Spinal cord (tissue), 10 donors: ENCODE measurements at places on chromosomes 6 and 20.

DNA sequence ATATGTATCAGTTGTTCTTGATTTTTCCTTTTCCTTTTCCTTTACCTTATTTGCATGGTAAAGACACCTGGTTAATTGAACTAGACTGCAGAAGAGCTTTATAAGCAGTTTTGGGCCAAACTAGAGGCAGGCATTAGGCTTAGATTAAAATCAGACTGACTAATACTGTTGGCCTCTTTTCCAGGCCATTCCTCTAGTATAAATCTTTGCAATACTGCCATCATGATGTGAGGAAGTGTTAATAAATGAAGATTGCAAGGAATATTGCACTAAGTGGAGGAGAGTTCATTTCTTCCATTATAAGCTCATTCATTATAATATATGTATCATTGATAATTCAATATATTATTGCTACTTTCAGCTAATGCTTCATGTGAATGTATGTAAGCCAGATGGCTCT, 163.8 kb downstream of the MMUT start:
- DNase-seq: no peak

DNA sequence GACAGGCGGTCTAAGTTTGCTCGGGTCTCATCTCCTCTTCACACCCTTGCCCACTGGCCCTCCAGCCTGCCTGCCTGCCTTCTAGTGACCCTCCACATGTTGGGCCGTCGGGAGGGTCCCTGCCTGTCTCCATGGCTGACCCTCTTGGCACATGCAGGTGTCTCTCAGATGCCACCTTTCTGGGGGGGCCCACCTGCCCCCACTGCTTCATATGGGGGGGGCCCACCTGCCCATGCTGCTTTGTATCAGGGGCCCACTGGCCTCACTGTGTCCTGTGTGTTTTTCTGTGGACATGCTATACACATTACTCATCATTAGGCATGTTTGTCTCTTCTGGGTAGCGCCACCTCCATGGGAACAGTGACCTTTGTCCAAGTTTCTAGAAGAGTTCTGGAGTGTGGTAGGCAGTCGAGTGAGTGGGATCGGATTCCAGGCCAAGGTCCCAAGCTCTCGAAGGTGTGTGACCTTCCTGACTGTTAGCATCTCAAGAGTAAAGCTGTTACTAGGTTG, 40.4 kb upstream of the KIF25 start:
- DNase-seq: no peak

DNA sequence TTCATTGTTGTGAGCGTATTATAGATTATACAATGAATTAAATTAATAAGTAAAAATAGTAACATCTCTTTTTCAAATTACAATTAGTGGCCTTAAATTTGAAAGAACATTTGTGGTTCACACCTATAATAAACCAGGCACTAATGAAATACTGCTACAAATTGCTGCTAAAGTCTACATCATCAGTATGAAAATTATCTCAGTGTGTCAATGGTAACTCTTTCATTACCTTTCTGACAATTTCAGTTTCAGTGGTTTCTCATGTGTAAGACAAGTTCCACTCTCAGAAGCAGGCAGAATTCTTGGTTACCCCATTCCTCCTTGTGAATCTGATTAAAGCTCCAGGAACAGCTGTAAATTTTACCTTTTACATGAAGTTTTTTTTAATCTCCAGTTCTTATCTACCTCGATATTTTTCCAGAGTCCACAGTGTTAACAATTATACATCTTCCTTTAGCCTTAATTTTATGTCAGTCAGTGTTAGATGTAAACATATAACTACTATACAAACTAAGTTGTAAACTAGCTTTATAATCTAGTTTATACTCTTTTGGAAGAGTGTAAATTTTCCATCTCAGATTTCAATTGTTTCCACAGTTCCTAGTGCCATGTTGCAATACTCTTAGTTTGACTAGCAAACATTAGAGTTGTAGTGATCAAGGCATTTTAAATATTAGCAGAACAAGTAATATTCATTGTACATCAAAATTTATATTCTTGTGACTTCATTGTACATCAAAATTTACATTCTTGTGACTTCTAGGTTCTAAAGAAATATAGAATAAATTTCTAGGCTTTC, 1038.4 kb downstream of the EPHA7 start:
- DNase-seq: no peak

GRCh38 chr6:159169557-159170332, 545 bp downstream of the FNDC1 start:
- DNase-seq: no peak

DNA sequence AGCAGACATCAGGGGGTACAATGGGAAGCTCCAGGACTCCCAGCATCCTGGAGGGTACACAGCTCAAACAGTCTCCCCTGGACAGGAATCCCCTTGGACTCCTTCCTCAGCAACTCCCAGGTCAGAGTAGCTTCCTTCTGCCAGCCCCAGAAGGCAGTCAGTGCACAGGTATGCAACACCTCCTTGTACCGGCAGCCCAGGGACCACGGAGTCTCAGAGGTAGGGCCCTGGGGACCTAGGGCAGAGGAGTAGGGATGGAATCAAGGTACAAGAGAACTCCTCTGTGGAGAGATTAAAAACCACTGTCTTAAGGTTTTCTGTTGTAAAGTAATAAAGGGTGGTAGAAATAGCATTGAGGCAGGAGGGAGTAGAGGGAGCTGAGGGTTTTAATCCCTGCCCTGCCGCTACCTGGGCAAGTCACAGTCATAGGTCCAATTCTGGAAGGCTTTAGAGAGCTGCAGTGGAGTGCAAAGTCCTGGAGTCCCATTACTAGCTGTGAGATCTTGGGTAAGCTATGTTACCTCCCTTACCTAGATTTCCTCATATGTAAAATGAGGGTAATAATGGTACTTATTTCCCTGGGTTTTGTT, 7.5 kb downstream of the TP53TG5 start:
- DNase-seq: no peak

DNA sequence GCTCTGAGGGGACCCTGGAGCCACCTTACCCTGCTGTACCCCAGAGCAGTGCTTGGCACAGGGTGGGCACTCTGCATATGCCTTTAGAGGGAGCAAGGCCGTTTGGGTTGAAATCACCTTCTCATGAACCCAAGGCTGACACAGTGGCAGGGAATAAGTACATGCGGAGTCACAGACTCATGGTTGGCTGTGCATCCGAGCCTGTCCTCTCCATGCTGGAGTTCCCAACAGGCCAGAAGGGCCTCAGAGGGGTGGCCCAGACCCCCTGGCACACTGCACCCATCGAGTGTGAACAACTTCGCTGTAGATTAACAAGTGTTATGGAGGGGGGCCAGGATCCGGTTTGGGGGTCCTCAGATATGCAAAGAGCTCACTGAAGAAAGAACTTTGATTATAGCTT, 21.0 kb upstream of the IRF4 start:
- no peak for DNase-seq

- DNase-seq: no peak
Measured at GRCh38 chr6:4085332-4085700, 6.4 kb upstream of the FAM217A start.

DNA sequence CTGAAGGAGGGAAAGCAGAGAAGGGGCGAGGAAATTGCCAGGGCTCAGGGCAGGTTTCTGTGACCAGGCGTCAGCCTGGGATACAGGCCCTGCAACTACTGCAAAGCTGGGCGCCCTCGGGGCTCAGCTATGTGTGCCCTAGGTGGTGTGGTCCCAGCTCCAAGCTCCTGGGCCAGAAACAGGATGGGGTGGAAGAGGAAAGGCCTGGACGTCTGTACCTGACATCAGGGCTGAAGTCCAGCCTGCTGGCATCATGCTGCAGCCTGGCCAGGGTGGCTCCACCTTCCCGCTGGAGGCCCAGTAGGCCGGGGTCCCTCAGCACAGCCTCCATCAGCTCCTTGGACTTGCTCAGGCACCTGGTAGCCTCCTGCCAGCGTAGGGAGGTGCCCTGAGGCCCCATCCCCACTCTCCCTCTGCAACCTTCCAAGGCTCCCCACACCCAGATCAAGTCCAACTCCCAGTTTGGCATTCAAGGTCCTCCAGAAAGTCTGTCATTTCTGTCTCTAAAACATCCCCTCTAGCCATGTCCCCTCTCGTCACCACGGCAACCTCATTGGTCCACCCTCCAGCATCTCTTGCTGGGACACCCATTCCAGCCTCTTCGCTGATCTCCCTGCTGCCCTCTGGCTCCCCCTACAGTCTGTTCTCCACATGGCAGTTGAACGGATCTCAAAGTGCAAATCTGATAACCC, 38.2 kb downstream of the KIAA1755 start:
- DNase-seq: peak; percentile 70

DNA sequence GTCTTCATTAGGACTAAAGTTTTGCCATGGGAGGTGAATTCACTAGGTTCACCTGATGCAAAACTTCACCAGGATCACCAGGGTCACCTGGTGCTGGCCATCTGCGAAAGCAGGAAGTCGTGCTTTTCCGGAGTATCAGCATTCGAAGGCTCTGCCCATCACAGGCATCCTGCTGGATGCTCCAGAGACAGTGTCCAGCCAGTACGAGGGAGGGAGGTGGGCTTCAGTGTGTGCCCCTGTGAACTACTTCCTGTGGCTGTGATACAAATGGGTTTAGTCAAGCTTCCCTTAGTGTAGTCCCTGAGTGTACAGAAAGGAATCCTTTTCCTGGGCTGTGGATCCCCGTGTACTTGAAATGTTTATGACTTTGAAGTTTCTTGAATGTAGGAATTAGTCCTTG, 3.4 kb upstream of the RPS6KA2 start:
- DNase-seq: no peak

- DNase-seq: no peak
Measured at GRCh38 chr20:24134284-24134683, 145.7 kb upstream of the GGTLC1 start.

GRCh38 chr6:16359563-16359962, 121.2 kb downstream of the GMPR start:
- DNase-seq: no peak

GRCh38 chr20:34708621-34709043, 4.5 kb downstream of the TP53INP2 start:
- peak; percentile 55 for DNase-seq

- no peak for DNase-seq
Measured at GRCh38 chr6:163325390-163325784, 89.1 kb upstream of the QKI start.

DNA sequence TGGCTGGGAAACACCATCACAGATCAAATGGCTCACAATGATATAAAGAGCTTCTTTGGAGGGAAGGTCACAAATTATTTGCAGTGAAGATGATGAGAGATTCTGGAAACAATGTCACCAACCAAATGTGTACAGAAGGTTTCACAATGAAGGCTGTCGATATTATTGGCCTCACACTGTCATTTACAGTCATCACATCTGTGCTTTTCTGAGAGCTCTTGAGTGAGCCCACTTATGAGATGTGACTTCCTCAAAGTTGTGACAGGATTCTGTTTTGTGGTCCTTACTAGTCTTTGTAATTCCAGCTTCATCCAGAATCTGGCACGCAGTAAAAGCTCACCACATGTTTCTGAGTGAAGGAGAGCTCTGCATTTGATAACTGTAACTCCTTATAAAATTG, 133.6 kb downstream of the LMBRD1 start:
- no peak for DNase-seq

DNA sequence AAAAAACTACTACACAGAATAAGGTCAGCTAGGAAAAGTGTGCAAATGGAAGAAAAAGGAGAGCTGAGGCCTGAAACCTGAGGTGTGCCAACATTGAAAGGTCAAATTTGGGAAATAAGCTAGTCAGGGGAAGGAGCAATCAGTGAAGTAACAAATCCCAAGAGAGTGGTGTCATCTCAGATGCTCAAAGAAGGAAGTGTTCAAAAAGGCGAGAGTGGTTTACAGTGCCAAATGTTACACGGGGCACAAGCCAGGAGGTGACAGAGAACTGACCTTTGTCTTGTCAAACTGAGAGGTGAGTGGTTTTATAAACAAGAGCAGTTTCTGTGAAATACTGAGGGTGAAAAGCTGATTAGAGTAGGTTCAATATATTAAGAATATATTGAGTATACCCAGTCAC, 83.0 kb upstream of the TCF21 start:
- no peak for DNase-seq

- no peak for DNase-seq
Measured at GRCh38 chr20:41225091-41225490, 87.7 kb downstream of the PLCG1 start.

GRCh38 chr6:39754514-39755115, 29.4 kb upstream of the KIF6 start:
- DNase-seq: no peak

- no peak for DNase-seq
Measured at GRCh38 chr6:63149730-63150129, 61.5 kb upstream of the FKBP1C start.

GRCh38 chr6:112717856-112718255, 370.7 kb downstream of the RFPL4B start:
- DNase-seq: no peak

DNA sequence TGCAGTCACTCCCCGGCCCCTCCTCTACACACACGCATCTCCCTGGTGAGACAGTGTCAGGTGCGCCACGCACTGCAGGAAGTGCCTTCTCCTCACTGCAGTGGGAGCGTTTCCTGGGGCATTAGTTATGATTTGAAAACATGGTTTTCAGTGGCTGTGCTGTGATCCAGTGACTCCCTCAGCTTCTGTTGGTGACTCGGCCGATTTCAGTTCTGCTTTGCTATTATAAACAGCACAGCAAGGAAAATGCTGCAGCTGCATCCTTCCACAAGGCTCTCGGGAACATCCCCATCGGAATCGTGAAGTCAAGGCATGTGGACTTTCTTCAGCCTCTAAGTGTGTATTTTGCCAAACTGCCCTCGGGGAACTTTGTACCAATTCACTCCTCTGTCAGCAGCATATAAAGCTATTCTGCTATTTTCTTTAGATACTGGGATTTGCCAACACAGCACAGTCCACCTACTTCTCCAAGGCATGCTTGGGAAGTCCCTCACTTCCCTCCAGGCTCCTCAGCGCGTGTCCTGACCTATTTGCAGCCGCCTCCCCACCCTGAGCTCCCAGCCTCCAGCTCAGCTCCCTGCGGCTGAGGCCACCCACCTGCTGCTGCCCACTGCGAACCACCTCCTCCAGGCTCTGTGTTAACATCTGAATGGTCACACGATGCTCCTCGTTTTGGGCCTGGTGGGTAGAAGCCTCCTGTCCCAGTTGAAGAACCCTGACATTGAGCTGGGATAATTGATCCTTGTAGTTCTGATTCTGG, 54.5 kb downstream of the GINS1 start:
- DNase-seq: no peak

DNA sequence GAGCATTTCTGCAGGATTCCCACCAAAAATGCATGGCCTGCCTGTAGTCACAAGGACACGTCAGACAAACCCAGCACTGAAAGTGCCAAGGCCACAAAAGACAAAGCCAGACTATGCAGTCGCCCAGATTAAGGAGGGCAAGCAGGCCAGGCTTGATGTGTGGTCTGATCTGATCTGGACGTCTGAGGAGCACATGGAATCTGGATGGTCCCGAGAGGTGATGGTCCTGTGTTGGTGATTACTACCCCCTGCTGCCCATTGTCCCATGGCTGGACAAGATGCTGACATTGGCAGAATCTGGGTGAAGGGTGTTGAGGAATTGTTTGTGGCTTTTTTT, 17.1 kb downstream of the NPEPL1 start:
- DNase-seq: no peak
